ENCODE measurements at places on chromosomes 16 and 17. TPM values are rescaled to one million over a fixed set of nuclear protein-coding genes. Genes with fewer than 3 reads are reported as not detected.
A peak's percentile ranks its signal among the peaks of the same experiment; 100 is the strongest.

TNP2 gene
- not detected for total RNA-seq

RAP1GAP2 gene
- 0.04 TPM for total RNA-seq

TBC1D3I gene
- total RNA-seq: 0.58 TPM

PIRT gene
- total RNA-seq: not detected

SLX4 gene
- 16.1 TPM for total RNA-seq

RCVRN gene
- total RNA-seq: not detected

CD300LB gene
- total RNA-seq: not detected

ARL2BP gene
- 35.1 TPM for total RNA-seq

DNA sequence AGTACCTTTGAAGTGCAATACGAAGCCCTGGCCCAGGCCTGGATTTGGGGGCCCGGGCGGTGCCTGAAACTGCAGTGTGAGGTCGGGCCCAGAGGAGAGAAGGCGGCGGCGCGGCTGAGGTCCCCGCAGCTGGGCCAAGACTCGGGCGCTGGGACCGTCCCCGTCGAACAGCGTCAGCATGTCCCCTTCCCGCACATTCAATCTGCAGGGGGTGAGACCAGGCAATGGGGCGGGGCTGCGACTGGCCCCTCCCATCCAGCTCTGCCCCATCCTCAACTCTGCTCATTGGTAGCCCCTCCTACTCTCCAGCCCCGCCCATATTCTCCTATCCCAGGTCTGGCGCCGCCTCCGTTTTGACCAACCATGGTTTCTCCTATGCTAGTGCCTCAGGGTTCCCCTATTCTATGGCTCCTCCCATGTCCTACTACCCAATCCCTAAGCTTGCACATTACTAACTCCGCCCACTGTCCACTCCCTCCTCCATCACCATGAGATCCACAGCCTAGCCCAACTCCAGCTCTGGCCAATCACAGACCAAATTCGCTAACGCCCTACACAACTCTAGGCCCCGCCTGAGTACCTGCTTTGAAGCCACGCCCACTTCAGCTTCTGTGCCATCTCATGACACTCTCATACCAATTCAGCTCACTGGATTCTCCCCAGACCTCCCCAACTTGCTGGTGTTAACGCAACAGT is 14.4 kb upstream of the CDIPT start:
- DNase-seq: peak; percentile 94

DNA sequence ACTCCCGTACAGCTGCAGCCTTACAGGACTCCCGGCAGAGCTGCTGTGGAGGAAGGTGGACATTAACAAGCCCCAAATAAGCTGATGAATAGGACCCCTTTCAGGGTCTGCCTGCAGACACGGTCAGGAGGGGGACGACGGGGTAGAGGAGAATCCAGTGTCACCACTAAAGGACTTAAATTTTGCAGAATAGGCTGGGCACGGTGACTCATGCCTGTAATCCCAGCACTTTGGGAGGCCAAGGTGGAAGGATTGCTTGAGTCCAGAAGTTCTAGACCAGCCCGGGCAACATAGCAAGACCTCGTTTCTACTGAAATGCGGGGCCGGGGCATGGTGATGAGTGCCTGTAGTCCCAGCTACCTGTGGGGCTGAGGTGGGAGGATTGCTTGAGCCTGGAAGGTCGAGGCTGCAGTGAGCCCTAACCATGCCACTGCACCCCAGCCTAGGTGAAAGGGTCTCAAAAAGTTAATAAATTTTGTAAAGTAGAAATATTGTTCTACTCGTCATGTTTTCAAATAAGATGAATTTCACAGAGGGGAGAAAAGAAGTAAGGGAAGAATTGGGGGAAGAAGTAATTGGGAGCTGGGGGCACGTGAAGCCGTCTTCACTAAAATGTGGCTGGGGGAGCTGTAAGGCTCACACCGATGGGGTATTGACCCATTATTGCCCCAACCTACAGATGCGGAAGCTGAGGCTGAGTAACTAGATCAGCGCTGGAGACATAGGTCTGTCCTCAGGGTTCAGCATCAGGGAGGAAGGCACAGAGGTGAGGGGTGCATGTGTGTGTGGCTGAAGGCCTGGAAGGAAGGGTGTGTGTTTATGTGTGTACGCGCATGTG is 4.7 kb downstream of the LITAFD start:
- no peak for DNase-seq

GRCh38 chr16:88733630-88734360 is 27.5 kb downstream of the CTU2 start:
- DNase-seq: no peak

DNA sequence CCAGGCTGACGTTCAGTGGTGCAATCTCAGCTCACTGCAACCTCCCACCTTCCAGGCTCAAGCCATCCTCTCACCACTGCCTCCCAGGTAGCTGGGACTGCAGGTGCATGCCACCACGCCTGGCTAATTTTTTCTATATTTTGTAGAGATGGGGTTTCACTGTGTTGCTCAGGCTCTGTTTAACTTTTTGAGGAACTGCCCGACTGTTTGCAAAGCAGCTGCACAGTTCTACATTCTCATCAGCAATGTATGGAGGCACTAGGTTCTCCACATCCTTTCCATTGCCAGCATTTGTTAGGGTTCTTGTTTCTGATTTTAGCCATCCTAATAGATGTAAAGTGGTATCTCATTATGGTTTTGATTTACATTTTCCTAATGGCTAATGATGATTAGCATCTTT is 9.4 kb downstream of the TNRC6A start:
- no peak for DNase-seq

DNA sequence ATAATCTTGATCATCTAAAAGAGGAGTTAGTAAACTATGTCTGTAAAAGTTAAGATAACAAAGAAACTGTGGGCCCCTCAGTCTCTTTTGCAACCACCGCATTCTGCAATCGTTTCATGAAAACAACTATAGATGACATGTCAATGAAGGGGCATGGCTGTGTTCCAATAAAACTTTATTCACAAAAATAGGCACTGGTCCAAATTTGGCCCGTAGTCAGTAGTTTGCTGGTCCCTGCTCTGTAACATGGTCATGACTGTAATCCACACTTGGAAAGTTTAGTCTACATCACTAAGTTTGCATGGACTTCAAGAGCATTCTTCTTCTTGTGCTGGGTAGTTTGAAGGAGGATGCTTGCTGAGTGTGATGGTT is 299.3 kb upstream of the PSMD7 start:
- no peak for DNase-seq

GRCh38 chr17:21090902-21091618 is 35.7 kb upstream of the DHRS7B start:
- DNase-seq: no peak

- no peak for DNase-seq
These were observed 98.7 kb upstream of the RBFOX1 start for GRCh38 chr16:7233975-7234374.

DNA sequence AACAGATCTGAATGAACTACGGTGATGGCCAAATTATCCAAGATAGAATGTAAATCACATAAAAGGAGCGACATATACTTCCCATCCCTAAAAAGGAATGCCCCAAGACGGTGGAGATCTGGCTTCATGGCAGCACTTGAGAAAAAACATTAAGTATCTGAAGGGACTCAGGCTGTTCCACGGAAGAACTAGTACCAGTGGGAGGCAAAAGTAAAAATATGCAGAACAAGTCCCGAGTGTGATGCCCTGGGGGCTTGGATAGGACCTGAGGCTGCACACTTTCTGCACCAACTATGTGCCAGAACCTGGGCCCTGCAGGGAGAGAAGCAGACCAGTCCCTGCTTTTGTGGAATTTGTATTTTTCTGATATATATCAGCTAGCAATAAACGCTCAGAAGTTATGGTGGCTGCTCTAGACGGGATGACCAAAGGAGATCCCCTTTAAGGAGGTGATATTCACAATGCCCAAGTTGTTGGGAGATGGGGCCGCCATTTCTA is 539 bp upstream of the CKLF start:
- no peak for DNase-seq

GRCh38 chr16:85199069-85199725 is 86.9 kb upstream of the CIBAR2 start:
- no peak for DNase-seq

DNA sequence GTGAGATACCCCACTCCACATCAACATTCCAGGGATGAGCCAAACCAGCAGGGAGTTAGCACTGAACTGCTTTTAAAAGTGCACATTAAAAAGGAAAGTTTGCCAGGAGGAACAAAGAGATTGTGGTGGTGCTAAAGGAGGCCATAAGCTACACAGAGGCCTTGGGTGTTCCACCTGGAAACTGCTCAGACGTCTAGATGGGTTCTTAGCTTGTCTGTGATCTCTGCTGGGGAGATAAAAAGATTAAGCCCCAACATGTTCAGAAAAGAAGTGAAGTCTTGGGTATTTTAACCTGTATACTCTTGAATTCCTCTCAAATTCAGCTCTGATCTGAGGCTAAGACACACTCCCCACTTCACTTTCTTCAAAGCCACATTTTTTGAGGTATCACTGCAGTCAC is 10.4 kb downstream of the HAS3 start:
- no peak for DNase-seq

DNA sequence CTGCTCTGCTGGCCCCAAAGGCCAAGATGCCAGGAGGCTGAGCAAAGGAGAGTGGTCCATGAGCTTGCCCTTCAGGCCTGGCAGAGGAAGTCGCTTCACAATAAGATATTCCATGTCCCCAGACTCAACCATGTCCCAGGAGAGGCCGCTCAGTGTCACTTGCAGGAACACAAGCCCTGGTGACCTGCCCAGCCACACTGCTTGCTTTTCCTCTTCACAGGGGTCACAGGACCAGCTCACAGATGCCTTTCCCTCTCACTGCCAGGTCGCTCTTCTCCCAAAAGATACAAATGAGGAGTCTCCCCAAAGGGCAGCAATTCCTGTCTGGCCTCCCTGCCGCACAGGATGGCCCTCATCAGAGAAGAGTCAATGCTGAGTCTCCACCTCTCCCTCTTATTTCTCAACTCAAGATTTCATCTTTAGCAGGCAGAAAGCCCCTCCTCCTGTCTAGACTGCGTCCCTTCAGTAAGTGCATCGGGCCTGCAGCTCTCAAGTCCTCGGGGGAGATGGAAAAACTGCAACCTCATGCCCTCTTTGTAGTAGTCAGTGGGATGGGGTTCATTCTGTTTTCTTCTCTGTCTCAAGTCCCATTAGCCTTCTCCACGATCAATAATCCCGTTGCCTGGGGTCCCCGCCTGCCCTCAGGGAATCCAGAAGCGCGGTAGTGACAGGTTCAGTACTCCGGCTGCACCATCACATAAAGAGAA is 5.0 kb downstream of the JUP start:
- DNase-seq: no peak

GRCh38 chr17:35368081-35368830 is 5.2 kb downstream of the SLFN11 start:
- no peak for DNase-seq

GRCh38 chr16:19071811-19072777 is 4.7 kb downstream of the COQ7 start:
- DNase-seq: peak; percentile 72

- DNase-seq: no peak
These were observed 2.1 kb upstream of the GNA13 start for GRCh38 chr17:65058593-65058992.

DNA sequence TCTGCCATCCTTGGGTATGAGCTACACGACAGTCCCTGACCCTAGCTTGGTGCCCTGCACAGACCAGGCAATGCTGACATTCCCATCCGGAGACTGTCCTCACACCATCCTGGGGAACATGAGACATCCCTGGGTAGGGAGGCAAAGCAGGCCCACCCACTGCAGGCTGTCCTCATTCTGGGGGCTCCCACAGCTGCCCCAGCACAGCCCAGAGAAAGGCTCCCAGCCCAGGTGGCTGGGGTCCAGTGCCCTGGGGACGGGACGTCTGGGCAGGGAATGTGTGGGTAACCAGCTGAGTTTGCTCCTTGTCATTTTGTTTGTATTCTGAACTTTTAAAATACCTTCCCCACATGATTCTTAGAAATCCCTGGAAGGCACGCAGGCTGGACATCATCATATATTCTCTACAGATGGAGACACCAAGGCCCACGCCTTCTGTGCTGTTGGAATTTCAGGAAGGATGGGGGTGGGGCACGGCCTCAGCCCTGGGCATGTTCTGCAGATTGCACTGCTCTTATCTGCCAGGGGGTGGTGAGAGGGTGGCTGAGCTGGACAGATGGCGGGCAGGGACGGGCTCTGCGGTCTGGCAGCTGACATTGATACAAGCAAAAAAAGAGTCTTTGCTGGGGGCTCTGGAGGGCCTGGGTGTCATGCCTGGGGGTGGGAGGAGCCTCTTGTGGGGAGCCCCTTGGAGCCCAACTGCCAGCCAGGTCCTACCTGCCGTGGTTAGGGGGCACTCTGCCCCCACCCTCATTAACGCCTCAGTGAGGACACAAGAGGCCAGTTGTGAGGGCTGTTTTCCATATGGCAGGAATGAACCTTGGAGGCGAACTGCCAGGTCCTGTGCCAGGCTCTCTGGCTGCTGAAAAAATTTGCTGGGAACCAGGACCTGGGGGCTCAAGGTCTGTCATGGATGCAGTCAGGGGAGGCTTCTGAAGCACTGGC is 28.4 kb downstream of the LRRC75A start:
- no peak for DNase-seq

- DNase-seq: no peak
These were observed 19.2 kb upstream of the SPNS2 start for GRCh38 chr17:4479340-4479981.

GRCh38 chr16:17845031-17845430 is 374.3 kb upstream of the XYLT1 start:
- DNase-seq: no peak

DNA sequence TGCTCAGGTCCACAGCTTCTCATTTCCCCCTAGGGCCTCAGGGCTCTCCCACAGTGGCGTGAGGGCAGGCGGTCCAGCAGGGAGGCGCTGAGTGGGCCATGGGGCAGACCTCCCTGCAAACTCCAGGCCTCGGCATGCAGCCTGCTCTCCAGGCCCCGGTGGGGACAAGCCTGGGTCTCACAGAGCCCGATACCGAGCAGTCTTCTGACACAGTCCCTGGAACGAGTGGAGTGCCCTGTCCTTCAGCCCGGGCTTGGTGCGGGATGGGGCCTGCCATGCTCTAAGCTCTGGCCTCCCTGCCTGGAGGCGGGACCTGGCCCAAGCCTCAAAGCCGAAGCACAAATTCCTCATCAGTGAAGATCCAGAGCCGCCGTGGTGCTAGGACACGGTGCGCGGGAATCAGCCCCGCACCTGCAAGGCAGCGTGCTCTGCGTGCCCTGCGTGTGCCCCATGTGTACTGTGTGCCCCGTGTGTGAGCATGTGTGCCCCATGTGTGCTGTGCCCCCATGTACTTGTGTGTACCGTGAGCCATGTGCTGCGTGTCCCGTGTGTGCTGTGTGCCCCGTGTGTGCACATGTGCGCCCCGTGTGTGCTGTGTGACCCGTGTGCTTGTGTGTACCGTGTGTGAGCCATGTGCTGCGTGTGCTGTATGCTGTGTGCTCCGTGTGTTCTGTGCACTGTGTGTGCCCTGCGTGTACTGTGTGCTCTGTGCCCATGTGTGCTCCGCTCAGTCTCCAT is 56.1 kb downstream of the ENGASE start:
- no peak for DNase-seq

GRCh38 chr17:56131431-56131830 is 21.8 kb upstream of the ANKFN1 start:
- DNase-seq: no peak

GRCh38 chr17:8186787-8187516 is 3.0 kb downstream of the BORCS6 start:
- DNase-seq: peak; percentile 98

- DNase-seq: no peak
These were observed 74.1 kb upstream of the NKD1 start for GRCh38 chr16:50474138-50474537.

GRCh38 chr17:82201498-82201910 is 11.1 kb downstream of the CCDC57 start:
- DNase-seq: no peak

GRCh38 chr16:58440131-58440530 is 47.9 kb downstream of the GINS3 start:
- no peak for DNase-seq
